ENCODE measurements at places on chromosomes 1 and 21.

DNA sequence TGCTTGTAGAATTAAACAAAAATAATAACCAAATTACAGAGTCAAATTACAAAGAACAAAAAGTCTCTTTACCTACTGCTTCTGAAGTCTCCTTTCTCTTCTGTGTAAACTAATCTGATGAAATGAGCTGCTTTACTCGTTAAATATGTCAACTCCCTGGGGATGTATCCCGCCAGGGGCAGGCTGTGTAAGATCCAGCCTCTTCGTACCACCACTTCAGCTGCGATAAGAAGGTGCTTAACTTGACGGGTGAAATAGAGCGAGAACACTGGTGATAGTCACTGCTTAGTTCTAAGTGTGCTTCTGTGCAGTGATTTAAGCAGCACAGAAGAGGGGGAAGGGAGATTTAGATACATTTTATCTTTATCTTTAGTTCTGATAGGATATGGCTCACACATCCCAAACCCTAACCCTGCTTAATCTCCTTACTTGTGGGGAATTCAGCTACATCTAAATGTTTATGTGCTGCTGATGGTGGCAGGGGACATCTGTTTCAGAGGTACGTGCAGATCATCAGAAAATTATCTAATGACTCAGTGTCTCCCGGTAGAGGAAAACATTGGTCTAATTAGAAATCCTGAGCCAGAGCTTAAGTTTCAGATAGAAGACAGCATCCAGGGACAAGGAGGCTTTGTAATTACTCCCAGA is 46.0 kb downstream of the RHOU start:
- peak; percentile 61 for DNase-seq

DNA sequence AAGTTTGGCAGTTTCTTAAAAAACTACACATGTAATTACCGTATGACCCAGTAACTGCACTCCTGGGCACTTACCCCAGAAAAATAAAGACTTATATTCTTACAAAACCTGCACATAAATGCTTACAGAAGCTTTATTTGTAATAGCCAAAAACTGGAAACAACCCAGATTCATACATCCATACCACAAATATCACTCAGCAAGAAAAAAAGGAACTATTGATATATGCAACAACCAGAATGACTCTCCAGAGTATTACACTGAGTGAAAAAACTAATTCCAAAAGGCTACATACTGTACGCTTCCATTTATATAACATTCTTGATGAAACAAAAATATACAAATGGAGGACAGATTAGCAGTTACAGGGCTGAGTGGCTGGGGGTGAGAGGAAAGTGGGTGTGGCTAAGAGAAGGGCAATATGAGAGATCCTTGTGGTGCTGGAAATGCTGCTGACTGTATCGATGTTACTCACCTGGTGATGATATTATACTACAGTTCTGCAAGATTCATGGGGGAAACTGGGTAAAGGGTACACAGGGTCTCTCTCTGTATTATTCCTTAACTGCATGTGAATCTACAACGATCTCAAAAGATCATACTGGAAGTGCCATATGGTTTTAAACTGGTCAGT is 96.0 kb upstream of the GNG4 start:
- no peak for DNase-seq

- DNase-seq, result peak; percentile 28
Observed at GRCh38 chr21:41167348-41168342, at the start of gene BACE2. TSS of gene BACE2 (plus strand) at chr21:41168160. CDS start at chr21:41168264, 104 bp downstream.

DNA sequence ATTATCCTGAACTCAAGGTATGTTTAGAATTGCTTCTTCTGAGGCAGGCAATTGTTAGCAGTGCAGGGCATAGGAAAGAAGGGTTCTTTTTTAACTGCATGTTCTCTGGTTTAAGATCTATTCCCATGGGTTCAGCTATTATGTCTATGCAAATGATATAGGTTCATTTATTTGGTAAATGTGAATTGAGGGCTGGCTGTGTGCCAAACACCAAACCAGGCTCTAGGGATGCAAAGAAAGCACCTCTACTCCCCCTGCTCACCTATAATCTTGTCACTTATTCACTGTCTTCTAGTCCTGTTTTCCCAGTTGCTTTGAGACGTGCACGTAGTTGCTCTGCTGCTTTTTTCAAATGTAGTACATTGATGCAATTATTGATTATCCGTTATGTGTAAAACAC is 691 bp upstream of the KIFAP3 start:
- DNase-seq, result peak; percentile 94

DNA sequence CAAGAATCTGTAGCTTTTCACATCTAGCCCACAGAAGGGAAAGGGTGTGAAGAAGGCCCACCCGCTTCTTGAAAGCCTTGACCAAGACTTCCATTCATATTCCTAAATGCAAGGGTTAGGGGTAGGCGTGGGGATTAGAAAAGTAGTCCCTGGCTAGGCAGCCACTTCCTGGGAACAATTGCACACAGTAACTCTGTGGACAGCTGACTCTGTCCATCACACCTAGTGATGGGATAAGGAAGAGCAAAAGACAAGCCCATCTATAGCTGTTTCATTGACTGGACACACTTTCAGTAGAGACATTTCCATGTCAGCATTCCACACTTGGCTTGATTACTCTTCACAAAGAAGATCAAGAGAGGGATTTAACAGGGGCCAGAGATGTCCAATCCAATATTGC is 294.2 kb downstream of the PBX1 start:
- no peak for DNase-seq

GRCh38 chr1:171984850-171985485 is 143.7 kb downstream of the DNM3 start:
- peak; percentile 60 for DNase-seq

DNA sequence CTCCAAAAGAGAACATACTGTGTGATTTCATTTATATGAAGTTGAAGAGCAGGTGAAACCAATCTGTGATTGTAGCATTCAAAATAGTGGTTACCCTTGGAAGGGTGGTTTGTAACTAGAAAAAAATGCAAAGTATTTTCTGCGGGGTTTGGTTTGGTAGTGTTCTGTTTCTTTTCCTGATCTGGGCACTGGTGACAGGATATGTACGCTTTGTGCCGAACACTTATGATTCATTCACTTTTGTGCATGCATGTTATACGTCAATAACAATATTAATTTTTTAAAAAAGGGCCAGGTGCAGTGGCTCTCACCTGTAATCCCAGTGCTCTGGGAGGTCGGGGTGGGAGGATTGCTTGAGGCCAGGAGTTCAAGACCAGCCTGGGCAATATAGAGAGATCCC is 63.8 kb downstream of the CD34 start:
- no peak for DNase-seq

DNA sequence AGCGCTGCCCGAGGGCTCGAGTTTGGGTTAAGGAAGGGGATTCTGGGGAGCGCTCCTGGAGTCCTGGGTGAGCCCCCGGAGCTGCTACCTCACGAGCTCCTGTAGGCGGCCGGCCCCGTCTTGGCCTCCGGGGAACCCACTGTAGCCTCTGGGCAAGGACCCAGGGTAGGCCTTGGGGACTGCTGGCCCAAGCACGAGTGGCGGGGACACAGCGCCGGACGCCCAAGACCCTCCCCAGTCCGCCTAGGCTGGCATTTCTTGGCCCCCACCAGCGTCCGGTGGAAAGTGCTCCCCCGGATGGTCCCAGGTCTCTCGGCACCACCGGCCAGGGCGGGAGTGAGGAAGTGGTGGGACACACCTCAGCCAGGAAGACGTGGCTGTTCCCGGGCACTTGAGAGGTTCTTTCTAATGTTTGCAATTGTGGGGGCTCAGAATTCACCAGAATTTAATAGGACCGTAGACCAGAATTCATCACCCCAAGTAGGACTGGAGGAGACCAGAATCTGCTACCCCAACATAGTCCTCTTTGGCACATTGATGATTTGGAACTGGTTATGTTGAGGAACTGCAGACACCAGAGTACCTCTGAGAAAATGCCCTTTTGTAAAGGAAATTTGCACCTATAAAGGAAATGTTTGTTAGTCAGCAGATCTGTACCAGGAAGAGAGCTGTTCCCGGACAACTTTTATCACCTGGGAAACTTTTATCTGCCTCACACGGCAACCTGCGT is 622 bp upstream of the TMPRSS2 start:
- no peak for DNase-seq

DNA sequence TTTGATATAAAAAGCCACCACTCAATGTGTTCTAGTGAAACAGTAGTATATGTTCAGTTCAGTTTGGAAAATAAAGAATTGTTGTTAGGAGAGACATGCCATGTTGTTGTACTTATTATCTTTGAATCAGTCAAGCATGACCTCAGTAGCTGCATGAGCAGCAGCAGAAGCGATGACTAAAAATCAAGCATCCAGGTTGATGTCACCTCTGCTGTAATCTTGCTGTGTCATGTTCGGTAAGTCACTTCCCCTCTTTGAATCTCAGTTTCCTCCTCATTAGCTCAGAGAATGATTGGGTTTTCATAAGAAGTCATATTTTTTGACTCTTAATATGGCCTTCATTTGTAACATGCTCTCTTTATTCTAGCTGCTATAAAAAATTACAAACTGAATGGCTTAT is 428.4 kb upstream of the B3GALT2 start:
- DNase-seq, result no peak

- peak; percentile 3 for DNase-seq
Observed at GRCh38 chr1:48817505-48818114, 40.9 kb upstream of the BEND5 start.

DNA sequence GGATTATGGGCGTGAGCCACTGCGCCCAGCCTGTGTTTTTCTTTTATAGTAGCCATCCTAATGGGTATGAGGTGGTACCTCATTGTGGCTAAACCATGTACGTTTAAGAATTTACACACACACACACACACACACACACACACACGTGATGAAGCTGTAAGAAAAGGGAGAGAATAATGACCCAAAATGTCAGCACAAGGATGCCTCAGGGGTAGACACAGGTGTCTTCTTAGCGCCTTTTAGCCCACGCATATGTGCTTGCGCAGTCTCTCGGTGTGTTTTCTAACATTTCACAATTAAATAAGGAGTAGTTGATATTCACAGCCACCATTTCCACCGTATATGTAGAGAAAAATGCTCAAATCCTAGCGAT is 782 bp upstream of the PFKL start:
- DNase-seq, result no peak

DNA sequence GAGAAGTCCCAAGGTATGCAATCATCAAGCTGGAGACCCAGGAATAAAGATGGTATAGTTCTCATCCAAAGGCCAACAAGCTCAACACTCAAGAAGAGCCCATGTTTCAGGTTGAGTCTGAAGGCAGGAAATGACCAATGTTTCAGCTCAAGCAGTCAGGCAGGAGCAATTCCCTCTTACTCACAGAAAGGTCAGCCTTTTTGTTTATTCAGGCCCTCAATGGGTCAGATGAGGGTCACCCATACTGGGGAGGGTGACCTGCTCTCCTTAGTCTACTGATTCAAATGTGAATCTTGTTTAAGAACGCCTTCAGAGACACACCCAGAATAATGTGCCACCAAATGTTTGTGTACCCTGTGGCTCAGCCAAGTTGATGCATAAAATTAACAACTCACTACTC is 262.4 kb downstream of the USP25 start:
- DNase-seq, result no peak

- DNase-seq, result no peak
Observed at GRCh38 chr1:29299446-29299845, 63.1 kb downstream of the PTPRU start.

- no peak for DNase-seq
Observed at GRCh38 chr1:24691051-24691450, 47.9 kb downstream of the SRRM1 start.

GRCh38 chr1:17118706-17119075 is 560 bp downstream of the PADI2 start:
- DNase-seq, result no peak

GRCh38 chr1:239817801-239818200 is 273.9 kb upstream of the FMN2 start:
- no peak for DNase-seq

DNA sequence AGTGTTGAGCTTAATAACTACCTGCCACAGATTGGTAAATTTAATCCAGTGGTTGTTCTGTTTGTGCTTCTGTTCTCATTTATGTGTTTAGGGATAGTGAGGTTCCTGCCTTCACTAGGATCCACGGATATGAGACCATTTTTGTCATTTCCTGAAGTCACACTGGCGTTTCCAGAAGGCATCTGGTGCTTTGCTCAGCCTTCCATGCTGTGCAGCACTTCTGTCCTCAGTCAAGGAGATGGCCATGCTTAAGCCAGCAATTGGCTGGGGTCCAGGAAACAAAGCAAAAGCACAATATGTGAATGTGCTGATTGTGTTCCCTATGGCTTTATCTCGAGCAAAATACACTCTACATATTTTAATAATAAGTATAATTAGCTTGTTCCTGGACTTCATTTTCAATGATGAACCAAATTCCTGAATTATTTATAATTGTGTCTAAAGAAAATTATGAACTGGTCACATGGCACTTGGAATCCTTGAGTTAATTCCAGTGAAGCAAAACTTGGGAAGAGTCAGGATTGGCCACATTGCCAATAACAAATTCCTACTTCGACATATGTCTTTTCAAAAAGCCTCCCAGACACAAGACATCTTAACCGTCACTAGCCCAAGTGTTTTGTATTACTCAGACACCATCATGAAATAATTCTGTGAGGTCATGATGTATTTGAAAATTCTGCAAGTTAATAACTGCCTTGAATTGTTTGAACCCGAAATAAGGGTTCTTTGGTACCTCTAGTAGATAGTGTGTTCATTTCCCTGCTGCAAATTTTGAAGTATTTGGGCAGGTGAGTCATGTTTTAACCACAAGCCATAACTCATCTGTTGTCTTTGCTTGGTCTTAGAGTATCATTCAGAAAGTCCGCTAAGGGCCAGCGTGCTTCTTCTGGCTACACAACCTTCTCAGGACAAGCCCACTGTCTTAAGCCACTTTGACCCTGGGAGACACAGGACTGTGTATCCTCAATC is 412.4 kb downstream of the DISC1 start:
- no peak for DNase-seq

Measured in NCI-H526 treated with DMSO at 0.1 percent for 48 hours (cell line).